ENCODE measurements at places on chromosomes 2 and 18. TPM values are rescaled to one million over a fixed set of nuclear protein-coding genes. Genes with fewer than 3 reads are reported as not detected.
A peak's percentile ranks its signal among the peaks of the same experiment; 100 is the strongest.

The UGT1A9 gene
- total RNA-seq = not detected

The CTIF gene
- total RNA-seq = 14.4 TPM

The CEP68 gene
- total RNA-seq = 20.2 TPM

DNA sequence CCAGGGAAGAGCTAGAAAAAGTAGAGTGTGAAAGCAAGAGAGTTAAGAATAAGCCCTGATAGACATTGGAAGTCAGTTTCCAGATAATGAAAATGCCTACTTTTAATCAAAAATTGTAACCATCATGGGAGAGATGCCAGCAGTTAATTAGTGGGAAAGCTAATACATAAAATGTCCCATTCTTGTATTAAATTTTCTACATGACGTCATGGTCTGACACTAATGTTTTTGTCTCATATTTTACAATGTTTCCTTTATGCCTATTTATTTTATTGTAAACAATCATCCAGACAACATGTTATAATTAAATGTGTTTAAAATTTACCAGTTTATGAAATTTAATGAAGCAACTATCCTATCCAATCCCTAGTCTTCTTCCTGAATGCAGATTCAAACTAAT lies 26.3 kb upstream of the CCDC178 start:
- H3K27me3 ChIP-seq = no peaks in the 10 kb centered on the region
- no peak for DNase-seq
- H3K4me3 ChIP-seq = no peak overlapping the region
- H3K27ac ChIP-seq = no peak overlapping the region

DNA sequence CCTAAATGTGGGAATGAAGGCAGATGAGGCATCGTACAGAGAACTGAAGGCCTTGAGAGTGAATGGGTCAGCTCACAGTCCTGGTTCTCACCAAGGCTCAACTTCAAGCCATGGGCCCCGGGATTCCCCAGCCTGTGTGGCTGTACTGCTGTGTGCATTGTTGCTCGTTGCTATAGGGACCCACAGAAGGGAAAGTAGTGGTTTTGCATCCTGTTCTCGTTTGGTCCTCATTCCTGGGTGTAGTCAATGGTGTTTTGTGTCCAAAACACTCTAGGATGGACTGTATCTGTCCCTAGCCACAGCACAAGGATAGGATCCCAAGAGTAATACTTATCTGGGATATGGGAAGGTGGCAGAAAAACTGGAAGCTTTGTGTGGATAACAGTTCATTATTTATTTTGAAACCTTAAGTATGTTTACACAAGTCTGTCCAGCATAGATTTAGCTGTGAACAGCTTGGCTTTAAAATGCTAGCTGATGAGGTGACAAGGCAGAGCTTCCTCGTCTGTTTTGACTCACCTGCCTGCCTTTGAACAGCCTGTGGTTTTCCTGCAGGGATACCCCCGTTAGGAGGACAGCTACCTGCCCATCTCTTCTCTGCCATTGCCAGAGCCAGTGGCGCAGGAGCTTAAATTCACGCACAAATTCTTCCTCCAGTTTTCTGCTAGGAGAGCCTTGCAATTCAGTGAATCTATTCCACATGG lies 85.0 kb downstream of the WDSUB1 start:
- no peak for DNase-seq
- no peak overlapping the region for H3K27ac ChIP-seq
- H3K27me3 ChIP-seq = no peaks in the 10 kb centered on the region
- no peaks in the 10 kb centered on the region for H3K4me1 ChIP-seq
- H3K36me3 ChIP-seq = no peaks in the 10 kb centered on the region

GRCh38 chr18:46097431-46097800 lies 680 bp downstream of the ATP5F1A start:
- peaks cover 33% of the 10 kb centered on the region for H3K36me3 ChIP-seq
- H3K27ac ChIP-seq = no peak overlapping the region
- no peak for DNase-seq

DNA sequence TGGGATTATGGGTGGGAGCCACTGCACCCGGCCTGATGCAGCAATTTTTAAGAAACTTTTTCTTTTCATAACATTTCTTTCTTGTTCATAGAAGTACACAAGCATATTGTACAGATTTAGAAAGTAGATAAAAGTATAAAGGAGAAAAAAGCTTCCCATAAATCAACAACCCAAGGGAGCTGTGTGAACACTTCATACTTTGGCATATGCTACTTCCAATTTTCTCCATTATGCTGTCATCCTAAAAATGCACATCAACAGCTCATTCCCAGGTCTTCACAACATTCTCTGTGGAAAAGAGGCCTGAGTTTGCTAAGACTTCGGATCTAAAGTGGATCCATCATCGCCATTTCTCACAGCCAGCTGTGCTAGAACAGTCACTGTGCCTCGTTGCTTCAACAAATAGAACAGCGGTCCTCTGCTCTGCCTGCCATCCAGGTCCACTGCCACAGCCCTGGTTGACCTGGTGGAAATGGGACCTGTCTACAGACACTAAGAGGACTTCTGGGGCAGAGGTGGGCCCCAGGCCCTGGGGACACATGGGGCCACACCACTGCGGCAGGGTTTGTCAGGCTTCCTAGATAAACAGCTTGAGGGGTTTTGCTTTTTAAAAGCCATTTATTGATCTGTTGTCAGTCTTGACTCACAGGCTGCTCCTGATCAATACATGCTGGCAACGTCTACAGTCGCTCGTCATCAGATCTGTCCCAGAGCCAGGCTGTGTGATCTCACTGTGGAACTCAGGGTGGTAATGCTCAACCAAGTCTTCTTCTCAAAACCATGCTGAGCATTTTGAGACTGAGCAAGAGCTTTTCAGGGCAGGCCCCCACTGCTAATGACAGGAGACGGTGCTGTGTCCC lies 72.7 kb upstream of the MGAT4A start:
- H3K4me1 ChIP-seq = no peaks in the 10 kb centered on the region
- H3K27ac ChIP-seq = no peak overlapping the region
- no peaks in the 10 kb centered on the region for H3K36me3 ChIP-seq
- DNase-seq = no peak

- H3K27me3 ChIP-seq = no peaks in the 10 kb centered on the region
- H3K4me3 ChIP-seq = no peak overlapping the region
- no peaks in the 10 kb centered on the region for H3K4me1 ChIP-seq
- no peak for DNase-seq
- no peak overlapping the region for H3K27ac ChIP-seq
Observed at GRCh38 chr2:235901243-235901642, 266.9 kb downstream of the GBX2 start.

GRCh38 chr2:197993363-197993762 lies 189.0 kb downstream of the PLCL1 start:
- H3K4me1 ChIP-seq = no peaks in the 10 kb centered on the region
- no peak for DNase-seq
- H3K27ac ChIP-seq = no peak overlapping the region
- 0 out of 2 replicates have a peak, but pooled peaks cover 2% of the 10 kb centered on the region for H3K36me3 ChIP-seq

GRCh38 chr18:58087928-58088690 lies 44.1 kb downstream of the NEDD4L start:
- peaks cover 18% of the 10 kb centered on the region for H3K4me1 ChIP-seq
- H3K27ac ChIP-seq = no peak overlapping the region
- peak; percentile 46 for DNase-seq
- H3K36me3 ChIP-seq = peaks cover 27% of the 10 kb centered on the region
